ENCODE measurements at places on chromosomes 11 and 22.

DNA sequence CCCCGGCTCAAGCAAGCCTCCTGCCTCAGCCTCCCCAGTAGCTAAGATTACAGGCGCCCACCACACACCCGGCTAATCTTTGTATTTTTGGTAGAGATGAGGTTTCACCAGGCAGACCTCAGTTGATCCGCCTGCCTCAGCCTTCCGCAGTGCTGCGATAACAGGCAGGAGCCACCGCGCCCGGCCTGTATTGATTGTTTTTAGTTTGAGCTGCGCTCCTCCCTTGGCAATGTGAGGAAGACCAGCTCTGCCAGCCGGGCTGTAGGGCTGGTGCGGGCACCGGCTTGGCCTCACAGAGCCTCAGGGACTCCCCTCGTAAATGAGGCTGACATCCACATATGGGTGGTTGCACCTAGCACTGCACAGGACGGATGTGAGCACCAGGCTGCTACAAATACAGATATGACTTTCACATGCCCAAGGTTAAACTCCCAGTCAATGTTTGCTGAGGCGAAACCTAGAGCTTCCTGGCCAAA, 7.5 kb upstream of the SLC2A11 start:
- no peak for DNase-seq

GRCh38 chr22:27853424-27853823, 51.9 kb upstream of the MN1 start:
- DNase-seq: no peak

DNA sequence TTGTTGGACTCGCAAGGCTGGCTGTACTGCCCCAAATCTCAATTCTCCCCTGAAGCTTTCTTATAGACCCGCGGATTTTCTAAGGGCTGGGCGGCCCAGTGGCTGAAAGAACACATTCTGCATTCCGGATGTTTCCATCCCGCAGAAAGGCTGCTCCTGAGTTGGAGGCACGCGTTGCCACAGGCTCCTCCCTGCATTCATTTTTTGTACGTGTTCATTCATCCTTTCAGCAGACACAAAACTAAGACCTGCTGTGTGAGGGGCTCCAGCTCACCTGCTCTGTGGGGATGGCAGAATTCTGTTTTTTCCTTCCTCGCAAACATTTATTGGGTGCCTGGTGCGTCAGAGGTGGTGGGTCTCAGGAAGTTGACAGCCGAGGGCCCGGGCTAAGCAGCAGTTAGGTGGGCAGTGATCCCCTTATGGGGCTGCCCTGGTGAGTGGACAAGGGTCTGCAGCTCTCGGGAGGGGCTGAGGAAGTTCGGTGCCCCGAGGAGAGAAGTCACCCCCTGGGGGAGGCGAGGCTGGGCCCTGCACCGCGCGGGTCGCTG, 23.7 kb downstream of the SHANK3 start:
- DNase-seq: no peak

DNA sequence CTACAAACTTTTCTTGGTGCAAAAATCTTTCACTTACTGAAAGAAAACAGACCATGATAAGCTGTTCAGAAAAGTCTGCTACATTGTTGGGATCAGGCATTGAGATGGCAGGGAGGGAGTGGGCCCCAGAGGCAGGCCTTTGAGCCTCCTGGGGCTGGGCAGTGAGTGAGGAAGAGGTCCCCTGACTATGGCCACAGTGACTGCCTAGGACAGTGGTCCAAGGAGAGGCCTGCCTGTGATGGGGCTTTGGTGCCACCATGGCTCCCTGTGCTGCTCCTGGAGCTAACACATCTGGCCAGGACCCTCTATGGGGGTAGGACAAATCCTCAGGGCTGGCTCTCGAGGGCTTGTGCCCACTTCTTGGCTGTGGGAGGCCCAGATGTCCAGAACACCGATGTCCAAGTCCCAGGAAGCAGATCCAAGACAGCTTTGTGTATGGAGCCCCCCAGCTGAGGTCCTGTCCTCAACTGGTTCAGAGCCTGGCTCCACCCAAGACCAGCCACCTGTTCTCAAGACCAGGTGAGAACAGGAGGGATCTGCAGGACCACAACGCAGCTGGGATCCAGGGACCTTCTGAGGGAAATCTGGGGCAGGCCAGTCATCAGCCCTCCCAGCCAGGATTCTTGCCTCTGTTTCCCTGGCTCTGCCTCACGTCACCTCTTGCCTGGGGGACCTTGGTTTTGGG, 36.9 kb downstream of the PPM1F start:
- no peak for DNase-seq

GRCh38 chr11:135073381-135073780, 661.3 kb upstream of the B3GAT1 start:
- DNase-seq: no peak

DNA sequence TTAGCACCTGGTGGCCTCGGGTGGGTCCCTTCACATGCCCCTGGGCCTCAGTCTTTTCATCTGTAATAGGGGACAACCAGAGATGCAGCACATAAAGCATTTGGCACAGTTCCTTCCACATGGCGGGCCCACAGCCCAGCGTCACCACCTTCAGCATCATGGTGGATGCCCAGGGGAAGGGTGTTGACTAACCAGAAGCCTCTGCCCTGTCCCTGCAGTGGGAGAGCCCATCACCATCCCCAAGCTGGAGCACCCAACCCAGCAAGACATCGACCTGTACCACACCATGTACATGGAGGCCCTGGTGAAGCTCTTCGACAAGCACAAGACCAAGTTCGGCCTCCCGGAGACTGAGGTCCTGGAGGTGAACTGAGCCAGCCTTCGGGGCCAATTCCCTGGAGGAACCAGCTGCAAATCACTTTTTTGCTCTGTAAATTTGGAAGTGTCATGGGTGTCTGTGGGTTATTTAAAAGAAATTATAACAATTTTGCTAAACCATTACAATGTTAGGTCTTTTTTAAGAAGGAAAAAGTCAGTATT, 14.8 kb upstream of the UVRAG start:
- no peak for DNase-seq

- DNase-seq: peak; percentile 13
Measured at GRCh38 chr11:124085583-124085982, 29.7 kb upstream of the VWA5A start.

GRCh38 chr11:95456714-95457491, 225.9 kb upstream of the SESN3 start:
- no peak for DNase-seq

DNA sequence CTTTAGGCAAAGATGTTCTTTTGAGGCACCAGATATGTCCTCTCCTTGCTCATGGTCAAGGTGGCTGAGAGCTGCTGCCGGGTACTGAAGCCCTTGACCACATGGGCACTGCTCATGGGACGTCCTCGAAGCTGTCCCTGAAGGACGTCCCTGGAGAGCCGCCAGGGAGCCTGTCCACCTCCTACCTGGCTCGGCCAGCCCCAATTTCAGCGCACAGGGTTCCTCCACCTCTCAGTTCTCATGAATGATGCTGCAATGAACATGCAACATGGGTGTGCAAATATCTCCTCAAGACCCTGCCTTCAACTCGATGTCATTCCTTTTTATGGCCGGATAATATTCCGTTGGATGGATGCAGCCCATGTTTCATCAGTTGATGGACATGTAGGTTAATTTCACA, 24.4 kb upstream of the TOLLIP start:
- DNase-seq: no peak

GRCh38 chr11:109320595-109320994, 101.4 kb upstream of the C11orf87 start:
- peak; percentile 42 for DNase-seq

DNA sequence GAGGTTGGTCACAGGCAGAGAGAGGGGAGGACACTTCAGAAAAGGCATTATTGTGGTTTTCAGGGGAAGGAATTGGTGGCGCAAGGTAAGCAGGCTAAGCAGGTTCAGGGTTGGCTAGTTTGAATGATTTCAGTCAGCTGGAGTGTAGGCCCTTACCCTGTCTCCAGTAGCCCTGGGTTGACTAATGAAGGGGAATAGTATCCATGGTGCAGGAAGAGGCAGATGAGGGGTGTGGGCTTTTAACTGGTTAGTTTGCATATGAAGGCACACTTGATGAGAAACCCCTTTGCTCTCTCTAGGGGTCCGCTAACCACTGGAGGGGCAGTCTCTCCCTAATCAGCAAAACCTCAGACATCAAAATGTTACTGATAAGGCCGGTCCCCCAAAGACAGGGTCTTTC, 249.7 kb downstream of the AASDHPPT start:
- DNase-seq: no peak

- DNase-seq: no peak
Measured at GRCh38 chr22:49583886-49584505, 243.7 kb downstream of the BRD1 start.

DNA sequence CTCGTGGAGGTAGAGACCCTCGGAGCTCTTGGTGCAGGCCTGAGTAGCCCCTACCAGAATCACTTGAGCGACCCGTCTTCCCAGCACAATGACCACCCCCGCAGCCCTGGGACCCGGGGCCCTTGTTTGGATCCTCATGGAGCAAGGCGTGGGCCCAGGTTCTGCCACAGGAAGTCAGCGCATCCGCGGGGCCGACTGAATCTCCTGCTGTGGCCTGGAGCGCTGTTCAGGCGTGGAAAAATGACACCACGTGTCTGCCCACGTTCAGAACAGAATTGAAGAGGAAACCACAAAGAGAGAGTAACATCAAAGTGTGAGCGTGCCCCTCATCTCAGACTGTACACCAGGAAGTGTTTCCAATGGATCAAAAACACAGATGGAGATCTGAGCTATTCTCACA, 1479.2 kb downstream of the TBC1D22A start:
- no peak for DNase-seq

- no peak for DNase-seq
Measured at GRCh38 chr22:44147008-44147645, 33.6 kb upstream of the PARVG start.

DNA sequence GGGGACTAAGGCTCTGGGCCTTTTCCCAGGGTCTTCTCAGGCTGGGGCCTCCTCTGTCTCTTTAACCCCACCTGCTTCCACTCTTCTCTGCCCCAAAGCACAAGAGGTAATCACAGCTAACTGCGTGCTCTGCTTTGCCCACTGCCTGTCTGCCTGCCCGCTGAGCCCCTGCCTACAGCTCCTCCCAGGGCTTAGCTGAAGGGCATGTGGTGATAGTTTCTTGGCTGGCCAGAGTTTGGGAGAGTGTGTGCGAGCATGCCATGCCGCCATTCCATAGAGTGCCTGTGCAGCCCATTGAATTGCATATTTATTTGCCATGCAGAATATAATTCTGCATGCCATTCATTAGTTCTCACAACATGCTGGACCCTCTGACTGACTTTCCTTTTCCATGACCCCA, 32.5 kb downstream of the PHLDB1 start:
- DNase-seq: no peak

DNA sequence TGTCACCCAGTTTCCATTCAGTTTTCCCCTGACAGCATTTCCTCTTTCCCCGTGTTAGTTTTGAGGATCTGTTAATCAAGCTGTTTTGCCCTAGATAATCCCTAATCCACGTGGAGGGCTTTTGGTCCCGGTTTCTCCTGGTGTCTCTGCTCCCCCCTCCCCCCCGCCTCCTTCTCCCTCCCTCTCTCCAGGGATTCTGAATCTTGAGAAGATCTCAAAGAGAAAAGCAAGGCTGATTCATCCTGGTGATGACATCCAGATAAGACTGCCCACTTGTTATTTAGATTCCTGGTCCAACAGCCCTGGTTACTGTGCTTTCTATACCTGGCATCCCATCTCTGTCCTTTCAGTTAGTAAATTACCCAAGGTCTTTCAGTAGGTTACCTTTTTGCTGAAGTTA, 59.4 kb downstream of the KCNA4 start:
- DNase-seq: no peak
